ENCODE measurements at places on chromosomes 7 and 10. TPM values are rescaled to one million over a fixed set of nuclear protein-coding genes. Genes with fewer than 3 reads are reported as not detected.

Gene AKR1C2
- total RNA-seq: 21.1 TPM

GRCh38 chr10:15775513-15775912 lies 55.8 kb upstream of the ITGA8 start:
- peak; percentile 14 for DNase-seq

GRCh38 chr10:14039968-14040668 lies 290.6 kb downstream of the FRMD4A start:
- DNase-seq: no peak

GRCh38 chr7:69732203-69732602 lies 133.9 kb downstream of the AUTS2 start:
- no peak for DNase-seq
